ENCODE measurements at places on chromosomes 16 and 17. TPM values are rescaled to one million over a fixed set of nuclear protein-coding genes. Genes with fewer than 3 reads are reported as not detected.
A peak's percentile ranks its signal among the peaks of the same experiment; 100 is the strongest.

- DNase-seq, result no peak
These were observed 55.9 kb downstream of the ANKRD11 start for GRCh38 chr16:89434490-89434889.

DNA sequence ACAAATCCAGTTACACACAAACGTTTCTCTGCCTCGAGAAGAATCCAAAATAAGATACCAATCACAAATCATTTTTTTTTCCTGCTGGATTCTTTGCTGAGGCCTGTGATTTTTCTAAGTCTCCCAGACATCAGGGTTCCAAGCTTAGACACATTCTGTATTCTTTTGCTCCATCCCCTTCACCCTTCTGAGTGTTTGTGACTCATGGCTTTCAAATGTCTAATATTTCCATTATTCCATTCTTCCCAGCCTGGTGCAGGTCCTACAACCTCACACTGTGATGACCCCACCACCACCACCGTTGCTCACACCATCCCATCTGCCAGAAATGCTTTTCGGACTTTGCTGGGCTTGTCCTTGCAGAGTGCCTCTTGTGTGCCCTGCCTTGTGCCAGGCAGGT is 480.1 kb downstream of the SOX9 start:
- no peak for DNase-seq

GRCh38 chr17:49588726-49589576 is 13.3 kb downstream of the NXPH3 start:
- DNase-seq, result no peak

- peak; percentile 18 for DNase-seq
These were observed 186.8 kb downstream of the IRF8 start for GRCh38 chr16:86085795-86086194.

- DNase-seq, result no peak
These were observed 37.9 kb downstream of the SOX8 start for GRCh38 chr16:1019231-1020090.

- peak; percentile 90 for DNase-seq
These were observed 23.7 kb upstream of the KDM8 start for GRCh38 chr16:27179500-27180072.

GRCh38 chr16:67468731-67469130 is 12.2 kb downstream of the ATP6V0D1 start:
- no peak for DNase-seq

DNA sequence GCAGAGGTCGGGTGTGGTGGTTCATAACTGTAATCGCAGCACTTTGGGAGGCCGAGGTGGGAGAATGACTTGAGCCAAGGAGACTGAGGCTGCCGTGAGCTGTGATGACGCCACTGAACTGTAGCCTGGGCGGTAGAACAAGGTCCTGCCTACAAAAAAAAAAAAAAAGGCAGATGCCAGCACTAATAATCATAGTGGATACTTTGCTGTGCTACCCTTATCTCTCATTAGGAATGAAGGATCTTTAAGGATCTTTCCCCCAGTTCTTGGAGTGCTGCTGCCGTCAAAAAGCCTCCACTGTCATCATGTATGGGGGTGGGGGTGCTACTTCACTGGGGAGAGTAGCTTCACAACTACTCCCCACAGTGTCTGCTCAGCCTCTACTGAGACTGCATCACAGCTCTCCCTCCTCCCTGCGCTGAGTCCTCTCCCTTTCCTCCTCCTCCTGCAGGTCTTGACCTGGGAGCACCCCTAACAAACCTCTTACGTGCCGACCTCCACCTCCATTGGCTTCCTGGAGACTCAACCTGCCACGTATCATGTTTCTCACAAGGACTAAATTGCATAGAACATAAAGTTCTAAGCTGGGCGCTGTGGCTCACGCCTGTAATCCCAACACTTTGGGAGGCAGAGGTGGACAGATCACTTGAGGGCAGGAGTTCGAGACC is 24.4 kb upstream of the ST6GALNAC1 start:
- DNase-seq, result no peak

DNA sequence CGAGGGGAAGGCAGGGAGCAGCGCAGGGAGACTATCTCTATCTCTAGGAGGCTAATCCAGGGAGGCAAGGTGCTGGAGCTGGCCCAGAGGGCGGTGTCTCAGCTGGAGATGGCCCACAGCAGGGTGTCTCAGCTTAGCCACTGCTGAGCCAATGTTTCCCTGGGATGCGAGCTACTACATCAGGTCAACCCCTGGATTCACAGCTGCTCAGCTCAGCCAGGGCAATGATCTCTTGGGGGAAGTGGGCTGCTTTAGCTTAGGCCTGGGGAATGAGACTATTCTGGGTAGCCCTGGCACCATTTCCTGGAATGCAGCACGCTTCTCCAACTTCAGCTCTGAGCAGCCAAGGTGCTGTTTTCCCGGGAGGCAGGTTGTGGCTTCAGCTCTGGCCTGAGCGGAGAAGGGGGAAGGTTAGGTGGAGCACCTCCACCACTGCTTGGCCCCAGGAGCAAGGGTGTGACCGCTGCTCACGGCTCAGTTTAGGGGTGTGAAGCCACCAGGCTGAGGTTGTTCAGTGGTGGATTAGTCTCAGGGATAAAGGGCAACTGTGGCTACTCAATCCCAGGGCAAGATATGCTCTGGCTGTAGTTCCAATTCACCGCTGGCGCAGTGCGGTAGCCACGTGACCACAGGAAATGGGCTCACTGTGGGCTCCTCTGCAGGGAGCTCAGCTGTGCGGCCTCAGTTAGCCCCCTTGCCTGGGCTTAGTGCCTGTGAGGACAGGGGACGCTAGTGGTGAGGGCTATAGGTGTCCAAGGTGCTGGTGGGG is 5.2 kb upstream of the PRSS21 start:
- peak; percentile 60 for DNase-seq

DNA sequence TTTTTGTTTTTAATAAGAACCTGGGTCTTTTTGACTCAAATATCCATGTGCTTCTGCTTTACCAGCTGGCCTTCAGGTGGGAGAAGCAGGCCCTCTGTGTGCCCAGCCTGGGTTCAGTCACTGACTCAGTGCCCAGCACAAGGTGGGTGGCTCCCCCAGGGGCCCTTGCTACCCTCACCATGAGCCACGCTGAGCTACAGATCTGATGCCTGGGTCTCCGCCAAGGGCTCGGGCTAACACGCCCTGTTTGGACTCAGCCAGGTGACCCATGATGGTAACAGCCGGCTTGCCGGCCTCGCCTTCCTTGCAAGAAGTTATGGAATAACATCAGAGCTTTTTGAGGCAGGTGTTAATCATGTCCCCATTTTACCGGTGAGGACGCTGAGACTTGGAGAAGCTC is 109.5 kb upstream of the NLRP1 start:
- DNase-seq, result no peak

GRCh38 chr17:41338961-41339485 is 11.6 kb downstream of the KRT33A start:
- DNase-seq, result no peak

DNA sequence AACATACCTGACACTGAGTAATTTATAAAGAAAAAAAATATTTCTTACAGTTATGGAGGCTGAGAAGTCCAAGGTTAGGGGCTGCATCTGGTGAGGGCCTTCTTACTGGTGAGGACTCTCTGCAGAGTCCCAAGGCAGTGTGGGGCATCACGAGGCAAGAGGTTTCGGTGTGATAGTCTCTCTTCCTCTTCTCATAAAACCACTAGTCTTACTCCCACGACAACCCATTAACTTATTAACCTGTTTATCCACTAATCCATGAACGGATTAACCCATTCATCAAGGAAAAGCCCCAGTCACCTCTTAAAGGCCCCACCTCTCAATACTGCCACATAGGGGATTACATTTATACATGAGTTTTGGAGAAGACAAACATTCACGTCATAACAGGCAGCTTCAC is 20.1 kb downstream of the CIITA start:
- DNase-seq, result no peak

- DNase-seq, result no peak
These were observed 3.6 kb upstream of the TBX2 start for GRCh38 chr17:61395983-61396585.

GRCh38 chr17:39925282-39926134 is 1.9 kb downstream of the ORMDL3 start:
- no peak for DNase-seq

DNA sequence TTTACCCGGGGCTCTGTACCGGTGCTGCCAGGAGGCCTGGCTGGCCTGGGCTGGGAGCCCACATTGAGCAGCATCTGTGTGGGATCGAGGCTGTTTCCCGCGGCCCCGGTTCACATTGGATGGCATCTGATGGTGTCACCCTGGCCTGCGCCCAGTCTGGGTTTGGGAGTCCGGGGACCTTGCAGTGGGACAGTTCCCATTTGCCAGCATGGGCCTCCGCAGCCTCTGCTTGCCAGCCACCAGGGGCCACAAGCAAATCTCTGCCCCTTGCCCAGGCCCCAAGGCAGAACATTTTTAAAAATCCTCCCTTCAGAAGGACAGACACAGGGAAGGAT is 64.5 kb downstream of the BANP start:
- DNase-seq, result no peak

GRCh38 chr17:7235693-7236665 is 1.7 kb upstream of the DVL2 start:
- DNase-seq, result no peak

DNA sequence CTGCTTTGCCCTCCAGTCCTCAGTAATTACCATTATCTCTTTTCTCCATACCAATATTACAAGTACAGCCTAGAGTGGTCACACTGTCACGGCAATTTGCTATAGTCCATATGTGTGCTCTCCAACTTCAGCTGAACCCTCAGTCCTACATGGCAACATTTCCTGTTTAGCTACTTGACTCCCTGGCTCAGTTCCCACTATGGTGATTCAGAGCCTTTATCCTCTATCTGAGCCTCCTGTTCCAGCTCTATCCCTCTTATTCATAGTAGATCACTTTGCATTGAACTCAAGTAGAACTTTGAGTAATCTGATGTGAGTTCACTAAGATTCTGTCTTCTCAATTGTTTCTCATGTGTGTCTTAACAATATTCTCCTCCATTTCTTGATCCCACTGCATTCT is 43.7 kb upstream of the GOSR1 start:
- DNase-seq, result no peak

DNA sequence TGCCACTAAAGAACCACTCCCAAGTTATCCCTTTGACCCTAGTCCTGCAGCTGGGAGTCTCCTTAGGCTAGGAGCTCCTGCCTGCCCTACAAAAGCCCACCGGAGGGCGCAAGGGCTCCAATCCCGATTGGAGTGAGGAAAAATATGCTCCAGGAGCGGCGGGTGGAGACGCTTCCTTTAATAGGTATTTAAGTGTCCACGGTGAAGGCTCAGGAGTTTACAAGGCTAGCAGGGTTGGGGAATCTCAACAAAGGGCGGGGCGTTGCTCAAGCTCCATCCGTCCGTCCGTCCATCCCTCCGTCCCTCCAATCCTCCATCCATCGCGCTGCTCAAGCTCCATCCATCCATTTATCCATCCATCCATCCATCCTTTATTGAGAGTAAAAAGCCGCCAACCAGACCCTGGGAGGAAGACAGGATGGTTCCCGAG is 556 bp upstream of the SPNS1 start:
- no peak for DNase-seq

GRCh38 chr17:70447588-70447987 is 278.3 kb downstream of the KCNJ2 start:
- DNase-seq, result no peak

- no peak for DNase-seq
These were observed 38.5 kb downstream of the MPRIP start for GRCh38 chr17:17080781-17081180.

DNA sequence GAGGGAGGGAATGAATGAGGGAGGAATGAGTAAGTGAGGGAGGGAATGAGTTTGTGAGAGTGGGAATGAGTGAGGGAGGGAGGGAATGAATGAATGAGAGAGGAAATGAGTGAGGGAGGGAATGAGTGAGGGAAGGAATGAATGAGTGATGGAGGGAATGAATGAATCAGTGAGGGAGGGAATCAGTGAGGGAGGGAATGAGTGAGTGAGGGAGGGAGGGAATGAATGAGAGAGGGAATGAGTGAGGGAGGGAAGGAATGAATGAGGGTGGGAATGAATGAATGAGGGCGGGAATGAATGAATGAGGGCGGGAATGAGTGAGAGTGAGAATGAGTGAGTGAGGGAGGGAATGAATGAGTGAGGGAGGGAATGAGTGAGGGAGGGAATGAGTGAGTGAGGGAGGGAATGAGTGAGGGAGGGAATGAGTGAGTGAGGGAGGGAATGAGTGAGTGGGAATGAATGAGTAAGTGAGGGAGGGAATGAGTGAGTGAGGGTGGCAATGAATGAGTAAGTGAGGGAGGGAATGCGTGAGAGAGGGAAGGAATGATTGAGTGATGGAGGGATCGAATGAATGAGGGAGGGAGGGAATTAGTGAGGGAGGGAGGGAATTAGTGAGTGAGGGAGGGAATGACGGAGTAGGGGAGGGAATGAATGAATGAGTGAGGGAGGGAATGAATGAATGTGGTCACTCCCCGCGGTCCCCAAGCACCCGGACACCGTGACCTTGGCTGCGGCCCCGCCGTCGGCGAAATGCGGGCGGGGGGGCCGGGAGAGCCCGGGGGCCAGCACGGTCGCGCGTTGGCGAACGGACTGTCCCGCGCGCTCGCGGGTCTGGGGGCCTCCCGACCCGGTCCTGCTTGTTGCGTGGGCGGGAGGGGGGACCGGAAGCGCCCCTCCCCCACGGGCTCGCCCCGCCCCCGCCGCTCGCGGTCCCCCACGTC is 1.1 kb upstream of the UBE2I start:
- DNase-seq, result no peak

DNA sequence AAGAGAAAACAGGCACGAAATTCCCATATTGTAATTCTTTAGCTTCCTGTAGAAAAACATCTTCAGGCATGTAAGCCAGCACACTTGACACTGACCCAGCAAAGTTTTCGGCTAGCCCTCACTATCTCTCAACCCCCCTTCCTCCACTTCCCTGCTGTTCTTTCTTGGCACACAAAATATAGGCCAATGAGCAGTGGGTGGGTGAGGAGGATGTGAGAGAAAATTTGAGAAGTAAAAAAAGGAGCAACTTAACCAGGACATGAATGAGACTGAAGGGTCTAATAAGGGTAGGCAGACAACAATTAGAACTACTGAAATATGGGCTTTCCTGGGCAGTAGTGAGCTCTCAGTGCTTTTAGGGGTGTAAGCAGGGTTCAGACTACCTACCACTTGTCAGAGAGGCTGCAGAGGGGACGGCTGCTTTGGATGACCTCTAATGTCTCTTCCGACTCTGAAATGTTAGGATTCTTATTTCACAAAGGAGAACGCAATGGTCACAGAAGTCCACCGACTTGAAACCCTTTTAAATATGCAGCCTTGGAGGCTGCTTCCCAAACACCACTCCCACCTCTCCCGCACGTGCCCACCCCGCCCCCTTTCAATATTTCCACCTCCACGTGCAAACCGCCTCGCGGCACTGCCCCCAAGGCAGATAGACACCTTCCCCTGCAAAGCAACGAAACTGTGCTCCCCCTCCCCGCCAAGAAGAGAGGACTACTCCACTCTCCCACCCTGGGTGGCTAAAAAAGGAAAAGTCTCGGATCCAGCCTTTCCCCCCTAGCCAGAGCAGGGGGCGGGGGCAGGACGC is 889 bp downstream of the MBTD1 start:
- DNase-seq, result no peak

- peak; percentile 95 for DNase-seq
These were observed at the start of gene RANGRF for GRCh38 chr17:8288336-8289102. Gene RANGRF, plus strand, starts transcription at chr17:8288670. Its CDS starts 119 bp downstream, at chr17:8288789.

The SHISA6 gene
- total RNA-seq, result 3.3 TPM

The C1QL1 gene
- total RNA-seq, result not detected

The PHOSPHO1 gene
- total RNA-seq, result 0.70 TPM

The P2RX1 gene
- 2.6 TPM for total RNA-seq

The TRPV2 gene
- 6.0 TPM for total RNA-seq

The C16orf95 gene
- total RNA-seq, result 17.5 TPM

The CACNG3 gene
- not detected for total RNA-seq

The RNF112 gene
- total RNA-seq, result 1.9 TPM

The EVI2B gene
- 3.2 TPM for total RNA-seq

The RNF222 gene
- total RNA-seq, result 4.4 TPM

The SLC52A1 gene
- 5.4 TPM for total RNA-seq

All from suprapubic skin (tissue), 4 donors.